ENCODE measurements at places on chromosomes 3 and 15. TPM values are rescaled to one million over a fixed set of nuclear protein-coding genes. Genes with fewer than 3 reads are reported as not detected.
A peak's percentile ranks its signal among the peaks of the same experiment; 100 is the strongest.

Gene EIF4E3
- total RNA-seq: 4.3 TPM

Gene HYAL1
- total RNA-seq: 0.42 TPM

- H3K36me3 ChIP-seq: peaks cover 4% of the 10 kb centered on the region
- H3K27me3 ChIP-seq: no peaks in the 10 kb centered on the region
- H3K4me1 ChIP-seq: no peaks in the 10 kb centered on the region
Measured at GRCh38 chr3:41301548-41301947, 102.2 kb downstream of the CTNNB1 start.

- H3K36me3 ChIP-seq: peaks cover 14% of the 10 kb centered on the region
- peaks cover 12% of the 10 kb centered on the region for H3K4me1 ChIP-seq
- DNase-seq: no peak
- H3K27me3 ChIP-seq: no peaks in the 10 kb centered on the region
- H3K27ac ChIP-seq: peak overlapping the region; percentile 87
Measured at GRCh38 chr3:138609898-138610266, 1.3 kb downstream of the FAIM start.

GRCh38 chr15:48413304-48413703 is 82.1 kb downstream of the DUT start:
- H3K36me3 ChIP-seq: no peaks in the 10 kb centered on the region
- H3K4me1 ChIP-seq: peaks cover 12% of the 10 kb centered on the region
- no peaks in the 10 kb centered on the region for H3K27me3 ChIP-seq
- no peak overlapping the region for H3K27ac ChIP-seq
- no peak overlapping the region for H3K4me3 ChIP-seq
- DNase-seq: peak; percentile 54

Gene AMIGO3
- 0.79 TPM for total RNA-seq

DNA sequence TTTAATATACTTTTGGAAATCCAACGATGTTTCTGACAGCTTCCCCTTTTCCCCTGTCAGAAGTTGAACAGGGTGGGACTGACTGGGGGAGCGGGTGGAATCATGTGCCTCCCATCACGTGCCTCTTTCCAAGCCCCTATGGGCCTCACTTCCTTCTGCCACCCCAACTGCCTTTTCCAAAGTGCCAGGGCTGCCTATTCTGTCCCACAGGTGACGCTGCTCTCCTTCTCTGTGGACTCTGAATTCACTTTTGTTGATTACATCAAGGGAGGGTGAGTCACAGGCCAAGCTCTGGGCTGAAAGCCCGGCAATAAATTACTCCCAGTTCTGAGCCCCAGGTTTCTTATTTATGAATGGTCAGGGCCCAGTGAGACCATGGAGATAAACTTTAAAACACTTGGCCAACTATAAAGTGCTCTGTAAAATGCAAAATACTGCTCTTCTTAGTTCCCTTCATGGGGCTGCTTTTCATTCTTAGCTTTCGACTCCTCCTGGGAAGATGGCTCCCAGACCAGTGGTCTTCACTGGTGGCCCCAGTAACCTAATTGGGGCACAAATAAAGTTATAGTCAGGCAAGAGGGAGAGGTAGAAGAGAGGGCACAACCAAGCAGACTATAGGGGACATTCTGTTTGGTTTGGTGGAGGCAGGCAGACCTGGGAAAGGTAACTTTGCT is 12.3 kb downstream of the CPNE9 start:
- no peaks in the 10 kb centered on the region for H3K36me3 ChIP-seq
- peaks cover 51% of the 10 kb centered on the region for H3K27me3 ChIP-seq
- DNase-seq: peak; percentile 93
- peaks cover 7% of the 10 kb centered on the region for H3K4me1 ChIP-seq

Gene GXYLT2
- 4.1 TPM for total RNA-seq

- H3K4me1 ChIP-seq: no peaks in the 10 kb centered on the region
- DNase-seq: no peak
- H3K27ac ChIP-seq: no peak overlapping the region
Measured at GRCh38 chr15:60486742-60487141, 7.8 kb upstream of the ICE2 start.

GRCh38 chr3:64151342-64151871 is 73.9 kb downstream of the PRICKLE2 start:
- H3K4me3 ChIP-seq: peak overlapping the region; percentile 23
- H3K36me3 ChIP-seq: peaks cover 22% of the 10 kb centered on the region
- H3K27ac ChIP-seq: peak overlapping the region; percentile 43

- no peak for DNase-seq
- H3K27ac ChIP-seq: no peak overlapping the region
- H3K36me3 ChIP-seq: no peaks in the 10 kb centered on the region
- H3K4me1 ChIP-seq: no peaks in the 10 kb centered on the region
- H3K4me3 ChIP-seq: no peak overlapping the region
Measured at GRCh38 chr15:31032961-31033371, 41.5 kb upstream of the MTMR10 start.

Gene ELL3
- total RNA-seq: 0.61 TPM

GRCh38 chr15:86231864-86232721 is 152.4 kb downstream of the AGBL1 start:
- H3K4me3 ChIP-seq: no peak overlapping the region
- H3K36me3 ChIP-seq: no peaks in the 10 kb centered on the region
- H3K4me1 ChIP-seq: no peaks in the 10 kb centered on the region
- no peak overlapping the region for H3K27ac ChIP-seq
- H3K27me3 ChIP-seq: no peaks in the 10 kb centered on the region
- peak; percentile 57 for DNase-seq

Gene CYP1A2
- total RNA-seq: not detected

- H3K27me3 ChIP-seq: no peaks in the 10 kb centered on the region
- no peaks in the 10 kb centered on the region for H3K36me3 ChIP-seq
- DNase-seq: no peak
- H3K27ac ChIP-seq: no peak overlapping the region
Measured at GRCh38 chr3:30933478-30934207, 39.2 kb upstream of the GADL1 start.

DNA sequence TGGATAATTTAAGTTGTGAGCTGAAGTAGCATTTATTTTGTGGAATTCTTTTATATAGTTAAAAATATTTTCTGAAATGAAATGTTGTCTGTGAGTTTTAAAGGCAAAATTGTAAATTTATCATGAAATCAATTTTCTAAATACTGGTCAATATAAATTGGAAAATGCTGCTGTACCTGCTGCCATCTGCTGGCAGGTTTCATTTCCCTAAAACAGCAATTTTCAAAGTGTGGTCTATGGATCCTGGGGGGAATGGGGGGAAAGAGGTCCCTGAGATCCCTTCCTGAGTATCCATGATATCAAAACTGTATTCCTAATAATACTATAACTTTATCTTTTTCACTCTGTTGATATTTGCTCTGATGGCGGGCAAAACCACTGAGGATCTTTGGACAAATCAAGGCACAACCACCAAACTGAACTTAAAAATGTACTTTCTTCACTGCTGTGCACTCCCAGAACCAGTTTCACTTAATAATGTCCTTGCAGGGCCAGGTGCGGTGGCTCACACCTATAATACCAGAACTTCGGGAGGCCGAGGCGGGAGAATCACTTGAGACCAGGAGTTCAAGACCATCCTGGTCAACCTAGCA is 17.2 kb upstream of the CCR4 start:
- no peak overlapping the region for H3K4me3 ChIP-seq
- no peaks in the 10 kb centered on the region for H3K27me3 ChIP-seq
- DNase-seq: peak; percentile 42
- no peaks in the 10 kb centered on the region for H3K36me3 ChIP-seq

Gene CPNE4
- total RNA-seq: not detected

DNA sequence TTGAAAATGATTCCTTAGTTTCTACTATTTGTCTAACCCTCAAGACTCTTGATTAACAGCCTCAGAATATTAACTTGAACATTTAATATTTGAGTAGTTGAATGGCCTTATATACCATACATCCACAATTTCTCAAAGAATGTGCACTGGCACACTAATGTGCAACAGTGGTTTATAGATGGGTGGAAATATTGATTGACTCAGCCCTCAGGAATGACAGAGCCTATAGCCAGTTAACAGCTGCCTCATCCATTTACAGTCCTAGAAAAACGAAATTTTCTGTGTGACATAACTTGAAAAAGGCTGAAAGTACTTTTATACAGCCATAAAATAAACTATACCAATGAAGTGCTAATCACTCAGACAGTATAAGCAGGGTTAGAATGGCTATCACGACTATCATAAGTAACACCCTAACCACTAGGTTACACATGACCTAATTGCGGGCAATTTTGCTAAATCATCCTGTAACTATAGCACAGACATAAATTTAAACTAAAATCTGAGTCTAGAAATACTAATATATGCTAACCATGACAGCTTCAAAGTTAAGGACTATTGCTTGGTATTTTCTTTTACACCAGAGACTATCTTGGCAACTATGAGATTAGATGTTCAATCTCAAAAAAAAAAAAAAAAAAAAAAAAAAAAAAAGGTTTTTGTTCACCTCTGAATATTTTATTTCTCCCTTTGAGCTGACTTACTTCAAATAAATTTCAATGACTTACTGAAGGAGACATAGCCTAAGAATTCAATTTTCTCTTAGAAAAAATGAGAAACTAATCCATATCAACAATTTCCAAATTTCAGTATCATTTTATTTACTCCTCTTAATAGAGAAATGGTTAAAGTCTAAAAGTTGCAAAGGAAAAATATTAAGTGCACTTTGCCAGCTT is 9.3 kb downstream of the SECISBP2L start:
- H3K4me1 ChIP-seq: peaks cover 13% of the 10 kb centered on the region
- no peak for DNase-seq
- no peak overlapping the region for H3K4me3 ChIP-seq
- H3K36me3 ChIP-seq: peaks cover 5% of the 10 kb centered on the region
- no peaks in the 10 kb centered on the region for H3K27me3 ChIP-seq

Gene RBP2
- total RNA-seq: not detected

Gene BFSP2
- total RNA-seq: not detected

- peaks cover 5% of the 10 kb centered on the region for H3K36me3 ChIP-seq
- no peak overlapping the region for H3K4me3 ChIP-seq
- no peak overlapping the region for H3K27ac ChIP-seq
- H3K27me3 ChIP-seq: no peaks in the 10 kb centered on the region
Measured at GRCh38 chr3:16136055-16136454, 38.4 kb upstream of the GALNT15 start.

GRCh38 chr15:77013776-77014131 is 18.8 kb downstream of the PSTPIP1 start:
- H3K27ac ChIP-seq: peak overlapping the region; percentile 14
- H3K36me3 ChIP-seq: no peaks in the 10 kb centered on the region
- peak; percentile 33 for DNase-seq
- no peaks in the 10 kb centered on the region for H3K4me1 ChIP-seq
- no peaks in the 10 kb centered on the region for H3K27me3 ChIP-seq

DNA sequence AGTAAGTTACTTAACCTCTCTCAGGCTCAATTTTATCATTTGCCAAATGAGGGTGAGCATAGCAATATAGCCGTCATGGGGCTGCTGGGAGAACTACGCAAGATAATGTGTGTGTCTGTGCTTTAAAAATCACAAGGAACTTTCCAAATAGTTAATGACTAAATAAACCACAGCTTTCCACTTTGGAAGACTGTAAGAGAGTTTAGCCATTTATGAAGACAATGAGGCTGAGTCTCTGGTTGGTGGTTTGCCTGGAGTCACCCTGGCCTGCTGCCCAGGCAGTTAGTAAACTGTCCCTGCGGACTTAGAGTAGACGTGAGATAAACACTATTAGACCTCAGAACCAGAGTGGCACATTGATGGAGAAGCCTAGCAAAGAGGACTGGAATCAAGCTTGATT is 357.7 kb downstream of the CLSTN2 start:
- H3K27me3 ChIP-seq: no peaks in the 10 kb centered on the region
- peak; percentile 77 for DNase-seq
- peaks cover 6% of the 10 kb centered on the region for H3K36me3 ChIP-seq
- H3K4me1 ChIP-seq: peaks cover 20% of the 10 kb centered on the region
- no peak overlapping the region for H3K27ac ChIP-seq

GRCh38 chr3:99974989-99975388 is 139.3 kb downstream of the FILIP1L start:
- H3K27ac ChIP-seq: no peak overlapping the region
- H3K36me3 ChIP-seq: no peaks in the 10 kb centered on the region
- peaks cover 8% of the 10 kb centered on the region for H3K4me1 ChIP-seq
- no peak overlapping the region for H3K4me3 ChIP-seq

Data from MCF 10A (cell line).